ENCODE measurements at places on chromosomes 7 and 10.
A peak's percentile ranks its signal among the peaks of the same experiment; 100 is the strongest.

DNA sequence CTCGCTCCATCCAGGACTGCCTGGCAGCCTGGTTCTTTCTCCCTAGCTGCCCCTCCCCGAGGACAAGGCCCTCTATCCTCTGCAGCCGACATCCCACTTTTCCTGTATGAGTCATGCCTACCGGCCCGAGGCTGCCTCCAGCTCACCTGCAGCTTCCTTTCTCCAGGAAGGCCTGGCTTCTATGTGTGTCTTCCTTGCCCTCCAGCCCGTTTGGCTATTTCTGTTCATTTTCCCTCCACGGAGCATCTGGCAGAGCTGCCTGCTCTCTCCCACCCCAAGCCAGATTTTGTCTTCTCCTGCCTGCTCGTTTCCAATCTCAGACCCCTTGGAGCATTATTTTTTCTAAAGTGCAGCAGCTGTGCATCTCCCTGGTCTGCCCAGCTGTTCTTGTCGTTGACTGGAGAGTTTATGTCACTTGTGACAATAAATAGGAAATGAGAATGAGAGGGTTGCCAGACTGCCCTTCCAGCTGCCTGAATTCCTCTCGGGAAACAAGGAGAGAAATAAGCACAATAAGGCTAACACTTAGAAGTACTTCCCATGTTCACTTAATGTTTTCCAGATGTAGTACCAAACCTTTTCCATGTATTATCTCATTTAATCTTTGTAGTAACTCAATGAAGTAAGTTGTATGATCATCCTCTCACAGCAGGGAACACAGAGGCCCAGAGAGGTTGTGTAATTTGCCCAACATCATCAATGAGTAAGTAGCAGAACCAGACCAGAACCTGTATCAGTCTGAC is 19.7 kb downstream of the UBTD1 start:
- no peak for DNase-seq

GRCh38 chr10:106608066-106608465 is 556.4 kb downstream of the SORCS1 start:
- DNase-seq, result no peak

GRCh38 chr10:114881901-114882300 is 56.1 kb upstream of the TRUB1 start:
- no peak for DNase-seq

DNA sequence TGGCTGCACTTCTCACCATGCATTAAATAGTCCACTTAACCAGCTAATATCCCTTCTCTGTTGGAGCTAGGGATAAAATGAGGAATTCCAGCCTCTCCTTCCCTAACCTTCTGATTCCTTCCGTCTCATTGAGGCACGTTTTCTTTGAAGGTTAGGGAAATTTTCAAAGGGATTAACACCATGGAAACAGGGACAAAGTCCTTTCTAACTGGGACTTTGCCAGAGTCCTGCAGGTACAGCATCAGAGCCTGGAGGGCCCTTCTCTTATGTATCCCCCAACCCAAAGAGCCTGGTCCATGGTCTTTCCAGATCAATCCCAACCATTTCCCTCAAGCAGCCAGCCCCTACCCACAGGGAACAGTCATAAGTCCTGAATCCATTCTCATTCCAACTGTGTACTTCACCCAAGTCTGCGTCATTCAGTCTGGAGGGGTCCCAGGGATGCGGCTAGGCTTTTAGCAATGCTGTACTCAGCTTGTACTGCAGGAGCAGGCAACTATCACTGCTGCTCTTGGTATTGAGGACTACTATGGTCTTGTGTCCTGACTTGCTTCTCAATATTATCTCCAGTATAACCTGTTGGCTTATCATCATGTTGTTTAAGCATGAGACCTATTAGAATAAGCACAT is 34.6 kb upstream of the CROT start:
- DNase-seq, result no peak

DNA sequence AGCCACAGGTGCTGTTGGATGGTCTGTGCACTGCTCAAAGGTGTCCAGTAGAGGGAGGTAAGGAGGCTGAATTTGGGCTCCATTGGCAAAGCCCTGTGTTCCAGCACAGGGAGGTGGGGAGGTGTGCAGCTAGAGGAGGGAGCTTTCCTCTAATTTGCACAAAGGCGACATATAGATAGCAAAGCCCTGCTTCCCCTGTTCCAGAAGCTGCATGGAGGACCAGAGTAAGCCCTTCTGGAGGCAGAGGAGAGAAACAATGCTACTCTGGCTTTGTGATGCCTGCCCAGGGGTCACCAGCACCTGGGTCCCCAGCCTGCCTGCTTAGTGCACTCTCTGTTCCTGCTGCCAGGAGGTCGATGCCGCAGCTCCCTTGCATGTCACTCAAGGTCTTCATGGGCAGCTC is 3.4 kb upstream of the ARHGAP22 start:
- DNase-seq, result peak; percentile 40

GRCh38 chr7:154767821-154768415 is 235.0 kb downstream of the PAXIP1 start:
- no peak for DNase-seq

DNA sequence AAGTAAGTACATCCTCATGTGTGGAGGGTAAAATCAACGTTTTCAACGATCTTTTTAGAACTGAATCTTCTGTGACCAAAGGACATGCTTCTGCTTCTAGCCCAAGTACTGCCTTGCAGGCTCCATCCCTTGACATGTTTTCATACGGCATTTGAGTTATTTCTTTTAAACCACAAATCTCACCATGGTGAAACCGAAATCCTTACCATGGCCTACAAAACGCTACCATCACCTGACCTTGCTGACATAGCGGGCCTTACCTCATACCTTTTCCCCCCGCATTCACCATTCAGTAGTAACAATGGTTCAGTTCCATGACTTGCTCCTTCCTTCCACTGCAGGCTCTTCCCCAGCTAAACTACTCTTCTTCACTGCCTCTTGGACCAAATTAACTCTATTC is 3.5 kb downstream of the RNF216 start:
- no peak for DNase-seq

DNA sequence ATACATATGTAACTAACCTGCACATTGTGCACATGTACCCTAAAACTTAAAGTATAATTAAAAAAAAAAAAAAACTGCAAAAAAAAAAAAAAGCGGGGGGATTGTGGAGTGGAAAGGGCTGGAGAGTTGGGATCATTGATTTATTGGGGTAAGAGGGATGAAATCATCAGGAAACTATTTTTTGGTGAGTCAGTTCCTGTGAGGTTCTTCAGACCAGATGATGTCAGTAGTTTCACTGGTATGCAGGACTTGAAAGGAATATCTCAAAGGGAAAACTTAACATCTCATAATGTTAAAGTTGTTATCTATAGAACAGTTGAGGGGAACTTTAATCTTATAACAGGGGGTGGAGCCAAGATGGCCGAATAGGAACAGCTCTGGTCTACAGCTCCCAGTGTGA is 32.6 kb upstream of the TECTB start:
- no peak for DNase-seq

- no peak for DNase-seq
Observed at GRCh38 chr10:110724937-110725336, 80.8 kb downstream of the RBM20 start.

GRCh38 chr10:73119952-73120351 is 9.7 kb downstream of the NUDT13 start:
- no peak for DNase-seq

DNA sequence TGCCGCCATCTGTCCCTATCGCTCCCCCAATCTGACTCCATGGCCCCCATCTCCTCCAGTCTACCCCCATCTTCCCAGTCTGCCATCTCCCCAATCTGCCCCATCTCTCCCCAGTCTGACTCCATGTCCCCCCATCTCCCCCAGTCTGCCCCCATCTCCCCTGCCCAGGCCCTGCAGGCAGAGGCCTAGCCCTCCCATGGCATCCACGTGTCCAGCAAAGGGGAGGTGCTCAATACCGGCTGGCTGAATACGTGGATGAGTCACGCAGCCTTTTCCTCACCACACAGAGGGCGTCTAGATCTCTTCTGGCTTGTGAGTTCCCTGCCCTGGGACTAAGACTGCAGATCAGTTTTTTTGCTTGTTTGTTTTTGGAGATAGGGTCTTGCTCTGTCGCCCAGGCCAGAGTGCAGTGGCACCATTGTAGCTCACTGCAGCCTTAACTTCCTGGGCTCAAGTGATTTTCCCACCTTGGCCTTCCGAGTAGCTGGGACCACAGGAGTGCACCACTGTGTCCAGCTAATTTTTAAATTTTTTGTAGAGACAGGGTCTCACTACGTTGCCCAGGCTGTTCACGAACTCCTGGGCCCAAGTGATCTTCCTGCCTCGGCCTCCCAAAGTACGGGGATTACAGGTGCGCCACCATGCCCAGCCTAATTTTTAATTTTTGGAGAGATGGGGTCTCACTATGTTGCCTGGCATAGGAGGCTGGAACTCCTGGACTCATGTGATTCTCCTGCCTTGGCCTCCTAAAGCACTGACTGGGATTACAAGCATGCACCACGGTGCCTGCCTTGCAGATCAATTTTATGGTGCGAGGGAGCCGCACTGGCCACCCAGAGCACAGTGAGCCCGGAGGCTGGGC is 15.3 kb upstream of the GPR146 start:
- DNase-seq, result peak; percentile 98
